Endothelial cell (in vitro differentiated cells): ENCODE measurements at places on chromosomes 12 and 14. TPM values are rescaled to one million over a fixed set of nuclear protein-coding genes. Genes with fewer than 3 reads are reported as not detected.

The GLT1D1 gene
- total RNA-seq = 0.44 TPM

The FAM181A gene
- not detected for total RNA-seq

GRCh38 chr14:72812292-72812851 is 81.5 kb downstream of the DPF3 start:
- no peak overlapping the region for H3K27ac ChIP-seq
- no peak overlapping the region for H3K4me3 ChIP-seq
- DNase-seq = no peak
- no peaks in the 10 kb centered on the region for H3K36me3 ChIP-seq

The CLEC2A gene
- total RNA-seq = not detected

The KRT6C gene
- total RNA-seq = not detected

The RSRC2 gene
- 75.2 TPM for total RNA-seq

DNA sequence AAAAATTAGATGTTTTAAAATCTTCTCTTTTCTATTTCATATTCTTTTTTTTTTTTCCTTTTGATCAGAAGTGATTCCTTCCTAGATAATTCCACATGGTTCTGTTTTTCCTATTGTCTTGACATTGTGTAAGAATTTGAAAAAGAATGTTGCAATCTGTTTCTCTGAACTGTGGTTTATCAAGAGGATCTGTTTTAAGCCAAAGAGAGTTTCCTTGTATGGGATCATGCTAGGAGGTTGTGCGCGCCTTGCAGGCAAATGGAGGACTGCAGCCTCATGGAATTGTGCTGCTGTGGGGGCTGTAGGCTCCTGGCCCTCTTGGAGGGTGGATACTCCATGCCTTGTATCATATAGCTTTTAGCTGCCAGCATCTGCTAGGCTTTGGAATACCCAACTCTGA is 43.3 kb upstream of the MBIP start:
- H3K27ac ChIP-seq = no peak overlapping the region
- DNase-seq = no peak
- H3K4me1 ChIP-seq = no peaks in the 10 kb centered on the region
- no peaks in the 10 kb centered on the region for H3K36me3 ChIP-seq

- peaks cover 55% of the 10 kb centered on the region for H3K4me1 ChIP-seq
- H3K36me3 ChIP-seq = no peaks in the 10 kb centered on the region
- no peak for DNase-seq
Observed at GRCh38 chr12:6200256-6201212, at the start of gene CD9. Gene CD9, plus strand, starts transcription at chr12:6200400. Its CDS starts 100 bp downstream, at chr12:6200500.

GRCh38 chr14:20671597-20672283 is 12.6 kb upstream of the RNASE4 start:
- H3K4me3 ChIP-seq = no peak overlapping the region
- peaks cover 3% of the 10 kb centered on the region for H3K27me3 ChIP-seq
- no peak for DNase-seq
- peaks cover 16% of the 10 kb centered on the region for H3K4me1 ChIP-seq

The RD3L gene
- total RNA-seq = not detected

DNA sequence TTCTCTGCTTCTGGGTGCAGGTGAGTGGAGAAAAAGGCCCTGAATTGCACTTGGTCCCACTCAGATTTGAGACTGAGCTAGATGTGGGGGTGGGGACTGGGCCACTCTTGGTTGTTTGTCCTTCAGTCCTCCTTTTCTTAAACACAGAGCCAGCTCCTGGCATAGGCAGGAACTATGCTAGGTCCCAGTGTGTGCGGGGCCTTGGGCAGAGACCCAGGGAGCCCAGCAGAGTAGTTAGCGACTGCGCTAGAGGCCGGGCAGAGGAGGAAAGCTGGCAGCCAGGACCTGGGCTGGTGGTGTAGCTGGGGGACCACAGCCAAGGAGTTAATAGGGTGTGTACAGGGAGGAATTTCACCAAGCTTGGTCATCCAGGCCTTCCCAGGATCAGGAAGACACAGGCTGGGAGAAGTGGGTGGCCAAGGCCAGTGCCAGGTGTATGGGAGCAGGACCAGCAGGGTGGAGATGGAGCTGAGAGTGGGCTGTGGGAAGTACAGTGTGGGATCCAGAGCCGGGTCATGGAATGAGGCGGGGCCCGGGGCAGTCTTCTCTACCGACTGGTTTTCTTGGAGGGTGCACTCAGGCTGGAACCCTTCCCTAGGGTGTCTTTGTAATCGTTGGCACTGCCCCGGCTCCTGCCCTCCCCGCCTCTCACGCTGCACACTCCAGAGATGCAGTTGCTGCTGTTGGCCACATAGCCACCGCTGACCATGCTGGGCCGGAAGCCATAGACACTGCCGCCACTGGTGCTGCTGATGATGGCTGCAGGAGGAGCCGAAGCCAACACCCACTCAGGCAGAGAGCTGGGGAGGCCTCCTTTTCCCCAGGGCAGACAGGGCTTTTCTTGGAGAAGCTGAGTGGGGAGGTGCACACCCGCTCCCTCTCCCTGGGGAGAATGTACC is 8.7 kb downstream of the KRT71 start:
- no peak overlapping the region for H3K27ac ChIP-seq
- no peak overlapping the region for H3K4me3 ChIP-seq
- DNase-seq = no peak
- H3K4me1 ChIP-seq = no peaks in the 10 kb centered on the region
- peaks cover 4% of the 10 kb centered on the region for H3K27me3 ChIP-seq

- H3K27ac ChIP-seq = no peak overlapping the region
- peaks cover 2% of the 10 kb centered on the region for H3K4me1 ChIP-seq
- no peaks in the 10 kb centered on the region for H3K36me3 ChIP-seq
- DNase-seq = no peak
- no peak overlapping the region for H3K4me3 ChIP-seq
Observed at GRCh38 chr14:31682768-31683167, 121.6 kb downstream of the NUBPL start.

The SRSF9 gene
- 255 TPM for total RNA-seq

DNA sequence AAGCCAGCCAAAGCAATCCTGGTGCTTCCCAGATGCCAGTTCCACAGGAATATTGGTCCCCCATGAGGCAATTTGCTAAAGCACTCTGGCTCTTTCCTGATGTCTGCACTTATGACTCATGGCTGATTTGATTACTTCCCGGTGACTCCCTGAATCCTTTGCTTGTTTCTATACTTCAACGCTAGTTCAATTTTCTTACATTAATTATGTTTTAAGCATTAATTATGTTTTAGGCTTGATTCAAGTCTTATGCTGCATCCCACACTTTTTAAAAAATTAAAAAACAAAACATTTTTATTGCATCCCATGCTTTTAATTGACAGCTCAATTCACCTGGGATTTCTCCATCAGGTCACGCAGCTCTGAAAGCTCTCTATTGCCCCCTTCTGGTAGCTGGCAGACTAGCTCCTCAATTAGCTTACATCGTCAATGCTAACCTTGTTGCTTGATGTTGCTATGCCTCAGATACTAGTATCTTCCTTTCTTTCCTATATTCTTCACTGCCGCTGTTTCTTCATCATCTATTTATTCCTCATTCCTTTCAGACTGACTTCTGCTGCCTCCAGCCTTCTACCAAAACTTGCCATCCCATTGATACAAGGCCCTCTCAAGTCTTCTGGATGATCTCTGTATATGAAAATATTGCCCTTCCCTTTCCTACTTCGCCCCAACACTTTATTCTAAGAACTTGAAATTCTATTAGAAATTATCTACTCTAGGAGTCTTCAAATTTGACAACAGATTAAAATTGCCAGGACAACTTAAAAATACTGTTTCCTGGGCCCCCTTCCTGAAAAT is 32.0 kb downstream of the TSHR start:
- H3K27me3 ChIP-seq = no peaks in the 10 kb centered on the region
- peak; percentile 64 for DNase-seq
- H3K27ac ChIP-seq = no peak overlapping the region
- no peak overlapping the region for H3K4me3 ChIP-seq
- H3K36me3 ChIP-seq = no peaks in the 10 kb centered on the region

The KRT2 gene
- not detected for total RNA-seq

DNA sequence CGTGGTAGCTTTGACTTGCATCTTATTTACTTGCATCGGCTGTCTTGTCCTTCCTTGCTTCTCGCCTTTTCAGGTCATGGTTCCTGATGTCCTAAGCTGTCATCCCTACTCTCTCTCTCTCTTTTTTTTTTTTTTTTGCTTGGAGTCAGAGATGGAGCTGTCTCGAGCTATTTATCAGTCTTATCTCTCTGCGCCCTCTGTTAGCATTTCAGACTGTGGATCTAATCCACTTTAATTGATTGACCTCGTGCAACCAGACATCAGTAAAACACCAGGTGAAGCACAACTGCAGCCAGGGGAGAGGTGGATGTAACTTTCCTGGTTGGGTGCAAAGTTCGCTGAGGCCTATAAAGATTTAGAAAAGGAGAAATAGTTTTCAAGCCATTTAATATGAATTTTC is 554.8 kb downstream of the DIO2 start:
- no peak overlapping the region for H3K4me3 ChIP-seq
- no peaks in the 10 kb centered on the region for H3K36me3 ChIP-seq
- no peaks in the 10 kb centered on the region for H3K27me3 ChIP-seq

GRCh38 chr14:74459289-74459946 is 33.4 kb upstream of the SYNDIG1L start:
- H3K4me1 ChIP-seq = peaks cover 30% of the 10 kb centered on the region
- DNase-seq = peak; percentile 60
- H3K27me3 ChIP-seq = peaks cover 4% of the 10 kb centered on the region
- peaks cover 6% of the 10 kb centered on the region for H3K36me3 ChIP-seq

GRCh38 chr12:131041968-131042833 is 88.5 kb downstream of the ADGRD1 start:
- H3K27ac ChIP-seq = no peak overlapping the region
- H3K27me3 ChIP-seq = peaks cover 10% of the 10 kb centered on the region
- no peaks in the 10 kb centered on the region for H3K36me3 ChIP-seq
- DNase-seq = no peak

DNA sequence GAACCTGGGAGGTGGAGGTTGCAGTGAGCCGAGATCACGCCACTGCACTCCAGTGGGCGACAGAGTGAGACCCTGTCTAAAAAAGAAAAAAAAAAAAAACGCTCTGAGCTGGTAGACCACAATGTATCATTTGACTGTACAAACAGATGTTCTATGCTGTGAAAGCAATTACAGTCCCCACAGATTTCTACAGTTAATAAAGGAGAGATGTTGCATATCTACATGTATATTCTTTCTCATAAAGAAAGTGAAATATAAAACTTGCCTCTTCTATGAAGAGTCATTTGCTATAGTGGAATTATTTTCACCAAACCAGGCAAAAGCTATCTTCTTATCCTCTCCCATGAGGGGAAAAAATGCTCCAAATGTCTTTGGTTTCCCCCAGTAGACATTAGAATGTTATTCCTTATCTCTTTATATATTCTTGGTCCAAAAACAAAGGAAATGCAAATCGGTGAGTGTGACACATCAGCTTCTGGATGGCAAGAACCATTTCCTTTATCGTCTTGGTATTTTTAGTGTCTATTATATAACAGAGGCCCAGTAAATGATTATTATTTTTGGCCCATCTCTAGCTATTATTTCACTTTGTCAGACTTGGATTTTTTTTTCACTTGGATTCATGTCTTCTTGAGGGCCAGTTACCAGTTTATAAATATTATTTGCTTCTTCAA is 230.4 kb downstream of the SSPN start:
- peaks cover 3% of the 10 kb centered on the region for H3K27me3 ChIP-seq
- peak overlapping the region; percentile 32 for H3K27ac ChIP-seq
- no peak overlapping the region for H3K4me3 ChIP-seq
- H3K36me3 ChIP-seq = no peaks in the 10 kb centered on the region

- DNase-seq = no peak
- H3K36me3 ChIP-seq = no peaks in the 10 kb centered on the region
- no peak overlapping the region for H3K27ac ChIP-seq
- no peak overlapping the region for H3K4me3 ChIP-seq
Observed at GRCh38 chr12:111193977-111194702, 174.8 kb downstream of the PHETA1 start.

DNA sequence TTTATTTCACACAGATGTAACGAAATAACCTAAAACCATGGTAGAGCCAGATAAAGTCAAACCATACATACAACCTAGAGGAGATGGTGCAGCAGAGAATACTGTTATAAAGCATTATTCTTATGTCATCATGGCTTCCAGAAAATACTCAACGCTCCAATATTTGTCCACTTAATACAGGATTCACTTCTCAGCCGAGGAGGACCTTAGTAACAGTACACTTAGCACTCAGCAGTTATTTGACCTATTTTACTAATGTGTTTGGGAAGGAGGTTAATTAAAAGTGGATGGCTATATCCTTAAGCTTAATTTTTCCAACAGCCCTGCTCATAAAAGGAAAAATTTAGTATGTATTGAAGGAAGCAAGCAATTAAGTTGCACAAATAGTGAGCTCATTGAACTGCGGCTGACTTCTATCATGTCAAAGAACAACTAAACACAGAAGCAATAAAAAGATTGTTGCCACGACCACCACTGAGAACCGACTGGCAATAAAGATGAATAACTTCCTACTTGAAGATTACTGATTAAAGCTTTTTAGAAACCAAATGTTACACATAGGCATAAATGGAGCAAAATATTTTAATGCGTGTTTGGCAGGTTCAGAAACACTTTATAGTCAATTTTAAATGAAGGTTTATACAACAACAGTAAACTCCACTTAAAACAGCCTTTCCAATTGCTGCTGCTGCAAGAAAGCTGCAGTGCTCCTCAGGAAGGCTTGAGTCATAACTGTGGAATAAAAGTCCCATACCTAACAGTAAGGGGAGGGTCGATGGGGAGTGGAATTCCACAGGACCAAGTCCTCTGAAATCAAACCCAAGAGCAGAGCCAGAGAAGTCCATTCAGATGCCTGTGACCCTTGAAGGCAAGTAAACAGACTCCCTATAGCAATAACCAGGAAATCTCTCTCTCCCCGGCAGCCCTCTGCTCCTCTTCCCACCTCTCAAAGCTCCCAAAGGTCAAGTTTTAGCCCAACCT is 218.9 kb upstream of the CDKN3 start:
- H3K4me3 ChIP-seq = no peak overlapping the region
- peak overlapping the region; percentile 24 for H3K27ac ChIP-seq
- peaks cover 62% of the 10 kb centered on the region for H3K4me1 ChIP-seq
- no peaks in the 10 kb centered on the region for H3K36me3 ChIP-seq
- no peak for DNase-seq
- H3K27me3 ChIP-seq = no peaks in the 10 kb centered on the region

- H3K27ac ChIP-seq = no peak overlapping the region
- H3K36me3 ChIP-seq = peaks cover 3% of the 10 kb centered on the region
Observed at GRCh38 chr12:47939009-47939601, 24.3 kb upstream of the TMEM106C start.

The LALBA gene
- total RNA-seq = not detected

The KRT79 gene
- total RNA-seq = not detected

The SLC25A47 gene
- not detected for total RNA-seq

GRCh38 chr12:10213168-10214135 is 775 bp downstream of the GABARAPL1 start:
- peaks cover 23% of the 10 kb centered on the region for H3K4me1 ChIP-seq
- H3K4me3 ChIP-seq = peak overlapping the region; percentile 100
- DNase-seq = peak; percentile 67
- H3K27ac ChIP-seq = peak overlapping the region; percentile 100
- peaks cover 3% of the 10 kb centered on the region for H3K36me3 ChIP-seq

- DNase-seq = peak; percentile 77
- H3K4me1 ChIP-seq = peaks cover 10% of the 10 kb centered on the region
- peaks cover 5% of the 10 kb centered on the region for H3K36me3 ChIP-seq
- H3K27me3 ChIP-seq = peaks cover 6% of the 10 kb centered on the region
Observed at GRCh38 chr12:122123051-122123760, 44.6 kb downstream of the MLXIP start.
